ENCODE measurements at places on chromosomes 11 and 22.
A peak's percentile ranks its signal among the peaks of the same experiment; 100 is the strongest.

- DNase-seq: no peak
These were observed 631.6 kb downstream of the BRD1 start for GRCh38 chr22:49196046-49196511.

- DNase-seq: no peak
These were observed 20.2 kb downstream of the LIF start for GRCh38 chr22:30226192-30226832.

DNA sequence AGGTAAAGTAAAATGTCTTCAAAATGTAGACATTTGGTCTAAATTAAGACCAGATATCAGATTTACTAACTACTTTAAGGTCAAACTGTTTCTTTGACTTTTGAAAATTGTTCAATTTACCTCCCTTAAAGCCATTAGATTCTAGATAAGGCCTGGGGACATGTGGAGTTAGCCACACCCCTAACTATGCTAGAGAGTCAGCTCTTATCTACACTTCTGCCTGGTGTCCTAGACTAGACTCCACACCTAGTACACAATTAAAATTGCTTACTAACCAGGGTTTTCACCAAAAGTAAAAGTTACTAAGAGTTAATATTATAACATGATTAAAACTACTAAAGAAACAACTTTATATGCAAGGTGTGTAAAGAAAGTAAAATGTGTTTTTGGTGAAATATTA is 43.6 kb upstream of the DBX1 start:
- no peak for DNase-seq

DNA sequence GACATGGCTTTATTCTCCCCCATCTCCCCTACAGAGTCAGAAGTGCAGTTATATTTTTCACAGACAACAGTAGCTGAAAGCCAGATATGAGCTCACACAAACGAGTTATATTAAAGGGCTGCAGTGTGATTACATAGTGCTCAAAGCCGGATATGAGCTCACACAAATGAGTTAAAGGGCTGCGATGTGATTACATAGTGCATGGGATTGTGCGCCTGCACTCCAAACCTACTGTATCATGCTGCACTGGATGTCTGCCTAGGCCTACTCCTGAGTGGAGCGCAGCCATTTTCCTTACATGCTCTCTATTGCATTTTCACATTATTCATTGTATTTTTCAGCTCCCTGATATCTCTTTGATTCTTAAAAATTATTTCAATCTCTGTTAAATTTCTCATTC is 414.6 kb upstream of the LARGE1 start:
- no peak for DNase-seq

DNA sequence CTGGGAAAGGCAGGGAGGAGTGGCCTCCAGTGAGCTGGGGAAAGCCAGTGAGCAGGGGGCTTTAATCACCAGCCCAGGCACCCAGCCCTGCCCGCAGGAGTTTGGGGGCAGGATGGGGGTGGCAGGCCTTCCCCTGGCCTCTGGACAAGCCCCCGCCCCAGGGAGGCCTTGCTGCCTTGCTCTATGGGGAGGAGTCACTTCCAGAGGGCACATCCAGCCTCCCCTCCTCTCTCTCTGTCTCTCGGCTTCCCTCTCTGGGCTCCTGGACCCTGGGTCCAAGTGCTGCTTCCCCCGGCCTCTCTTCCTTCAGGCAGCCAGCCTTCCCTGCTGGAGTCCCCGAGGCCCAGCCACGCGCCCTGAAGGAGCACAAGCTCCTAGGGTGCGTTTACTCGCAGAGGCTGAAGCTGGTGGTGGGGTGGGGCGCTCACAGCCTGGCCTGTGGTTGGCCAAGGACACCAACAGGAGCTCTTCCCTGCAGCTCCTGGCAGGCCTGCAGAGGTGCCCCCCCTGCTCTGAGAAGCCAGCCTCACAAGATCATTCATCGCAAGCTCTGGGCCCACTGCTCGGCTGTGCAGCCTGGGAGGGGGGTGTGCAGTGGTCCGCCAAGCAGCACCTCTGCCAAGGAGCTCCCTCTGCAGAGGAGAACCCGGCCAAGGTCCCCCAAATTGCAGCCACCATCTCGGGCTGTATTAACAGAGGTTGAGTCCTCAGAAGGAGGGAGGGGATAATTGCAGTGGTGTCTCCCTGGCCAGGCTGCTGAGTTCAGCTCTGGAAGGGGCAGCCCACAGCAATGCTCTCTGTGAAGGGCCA is 25.4 kb downstream of the OSBPL5 start:
- DNase-seq: no peak

- peak; percentile 60 for DNase-seq
These were observed 115.5 kb upstream of the ISX start for GRCh38 chr22:34950489-34950888.

GRCh38 chr11:87878373-87878825 is 296.8 kb downstream of the RAB38 start:
- no peak for DNase-seq

All from stomach (tissue), 19 donors.